ENCODE measurements at places on chromosomes 12 and 14.

DNA sequence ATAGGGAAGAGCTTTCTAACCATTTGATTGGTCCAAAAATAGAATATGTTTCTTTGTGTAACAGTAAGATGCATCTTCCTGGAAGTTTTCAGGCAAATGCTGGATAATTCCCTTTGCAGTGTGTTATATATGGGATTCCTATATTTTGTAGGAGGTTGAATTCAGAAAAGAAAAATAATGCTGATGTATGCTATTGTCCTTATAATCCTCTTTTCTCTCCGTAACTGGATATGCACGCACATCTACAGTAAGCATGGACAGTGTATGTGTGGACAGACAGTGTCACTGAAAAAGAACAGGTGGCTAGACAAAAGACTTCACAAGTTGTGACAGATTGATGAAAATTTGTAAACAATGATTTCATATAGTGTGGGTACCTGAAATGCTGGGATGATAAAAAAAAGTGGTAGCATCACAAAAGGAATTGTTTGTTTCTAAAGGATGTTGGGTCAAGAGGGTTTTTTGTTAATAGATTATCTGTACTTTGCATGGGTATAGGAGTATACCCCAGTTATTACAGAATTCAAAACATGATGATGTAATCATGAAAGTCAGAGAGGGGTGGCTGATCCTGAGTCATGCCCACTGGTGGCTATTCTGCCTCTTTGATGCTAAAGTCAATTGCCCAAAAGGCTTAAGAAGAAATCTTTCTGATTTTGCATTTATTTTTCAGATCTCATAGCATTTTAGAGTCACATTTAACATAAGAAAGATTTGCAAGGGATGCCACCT is 160.7 kb upstream of the TMTC1 start:
- no peak for DNase-seq

DNA sequence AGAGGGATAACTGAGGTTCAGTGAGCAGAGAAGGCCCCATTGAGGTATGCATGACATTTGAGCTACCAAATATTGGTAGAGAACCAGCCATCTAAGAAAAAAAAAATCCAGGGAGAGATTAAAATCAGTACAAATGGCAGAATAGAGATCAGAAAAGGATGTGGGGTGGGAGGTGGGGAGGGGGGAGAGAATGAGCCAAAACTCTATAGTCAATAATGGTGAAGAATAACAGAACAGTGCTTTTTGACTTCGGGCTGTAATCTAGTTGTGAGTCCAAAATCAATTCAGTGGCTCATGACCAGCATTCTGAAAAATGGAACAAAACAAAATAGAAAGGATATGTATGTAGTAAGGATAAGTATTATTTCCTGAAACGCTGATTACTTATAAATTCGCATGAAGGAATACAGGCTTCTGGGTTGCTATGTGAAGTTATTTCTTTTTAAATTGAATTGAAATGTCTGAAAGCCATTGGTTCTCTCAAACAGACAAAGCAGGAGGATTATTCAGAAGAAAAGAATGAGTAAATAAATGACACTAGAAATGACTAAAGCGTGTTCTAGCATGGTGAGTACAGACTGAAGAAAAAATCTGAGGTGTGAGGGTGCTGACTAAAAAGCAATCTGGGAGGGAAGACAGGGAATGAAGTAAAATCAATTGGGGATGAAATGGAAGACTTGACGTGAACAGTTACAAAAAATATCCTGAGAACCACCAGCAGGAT is 72.4 kb downstream of the ATP2B1 start:
- DNase-seq = peak; percentile 30

- peak; percentile 81 for DNase-seq
Observed at GRCh38 chr12:47811581-47812484, 7.9 kb downstream of the HDAC7 start.

DNA sequence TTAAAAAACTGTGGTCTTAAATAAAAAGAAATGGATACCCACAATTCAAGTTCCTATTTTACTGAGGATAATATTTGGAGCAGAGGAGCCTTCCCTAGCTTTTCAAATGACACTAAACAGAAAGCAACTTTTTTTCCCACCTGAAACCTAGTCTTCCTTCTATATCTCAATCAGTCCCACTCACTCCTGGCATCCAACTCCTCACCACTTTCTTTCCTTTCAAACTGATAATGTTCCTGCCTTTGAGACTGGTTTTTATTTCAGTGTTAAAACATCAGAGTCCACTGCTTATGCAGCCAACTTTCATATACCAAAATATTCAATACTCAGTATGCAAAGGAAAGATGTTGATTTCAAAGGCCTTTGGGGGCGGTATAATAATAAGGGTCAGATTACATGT is 225.6 kb downstream of the GXYLT1 start:
- DNase-seq = no peak

GRCh38 chr12:70242695-70243509 is at the start of gene CNOT2:
CNOT2 (plus strand) TSS chr12:70243433; CDS start chr12:70278227, 34,794 bp downstream.
- DNase-seq = peak; percentile 87

DNA sequence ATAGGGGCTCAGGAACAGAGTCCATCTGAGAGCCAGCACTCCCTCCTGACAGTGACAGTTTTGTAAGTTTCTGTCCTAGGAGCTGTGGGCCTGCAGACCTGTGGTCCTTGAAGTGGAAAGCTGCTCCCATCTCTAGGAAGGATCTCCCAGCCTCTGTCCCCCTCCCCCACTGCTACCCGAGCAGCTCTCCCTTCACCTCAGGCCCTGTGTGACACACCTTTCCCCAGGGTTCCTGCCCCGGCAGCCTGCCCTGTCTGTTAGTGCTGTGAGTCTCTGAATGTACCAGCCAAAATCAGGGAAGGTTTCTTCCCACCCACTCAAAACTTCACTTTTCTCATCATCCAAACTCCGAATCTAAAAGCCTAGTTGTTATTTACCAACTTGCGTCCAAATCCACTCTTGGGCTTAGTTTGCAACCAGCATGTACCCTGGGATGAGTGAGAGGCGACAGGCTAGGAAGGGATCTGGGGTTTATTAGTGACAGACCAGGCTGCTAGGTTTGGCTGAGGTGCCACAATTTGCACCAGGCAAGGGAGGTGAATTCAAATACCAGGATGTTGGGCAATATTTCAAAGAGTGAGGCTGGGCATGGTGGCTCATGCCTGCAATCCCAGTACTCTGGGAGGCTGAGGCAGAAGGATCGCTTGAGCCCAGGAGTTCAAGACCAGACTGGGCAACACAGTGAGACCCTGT is 39.9 kb downstream of the NINJ2 start:
- no peak for DNase-seq

DNA sequence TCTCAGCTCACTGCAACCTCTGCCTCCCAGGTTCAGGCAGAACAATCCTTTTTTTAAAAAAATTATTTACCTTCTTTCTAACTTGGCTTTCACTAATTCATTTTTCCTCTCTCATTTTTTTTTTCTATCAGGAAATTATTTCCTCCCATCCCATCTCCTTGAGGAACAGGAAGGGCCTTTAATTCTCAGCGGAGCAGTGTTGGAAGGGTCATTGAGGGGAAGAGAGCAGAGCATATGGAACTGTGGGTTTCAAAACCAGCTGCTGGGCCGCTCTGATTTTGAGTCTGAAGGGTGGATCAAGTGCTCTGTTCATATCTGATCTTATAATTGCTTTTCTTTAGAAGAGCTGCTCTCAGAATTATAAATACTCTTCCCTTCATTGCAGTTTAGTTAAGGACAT is 29.0 kb downstream of the NUBPL start:
- no peak for DNase-seq

DNA sequence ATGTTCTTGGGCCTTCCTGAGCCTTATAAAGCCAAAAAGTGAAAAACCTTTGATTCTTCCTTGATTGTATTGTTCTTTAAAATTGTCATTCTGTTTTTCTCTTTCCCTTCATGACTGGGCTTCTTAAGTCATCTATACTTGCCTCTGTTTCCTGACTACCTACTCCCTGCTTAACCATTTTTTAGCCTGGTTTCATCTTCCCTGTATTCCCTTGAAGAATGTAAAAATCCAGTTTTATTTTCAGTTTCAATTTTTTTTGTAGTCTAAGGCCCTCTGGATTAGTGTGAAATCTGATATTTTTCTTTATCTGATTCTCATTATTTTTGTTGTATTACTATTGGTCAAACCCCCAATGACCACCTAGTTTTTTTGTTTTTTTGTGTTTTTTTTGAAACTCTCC is 46.3 kb downstream of the APAF1 start:
- DNase-seq = no peak

- no peak for DNase-seq
Observed at GRCh38 chr14:102544046-102544746, 34.6 kb upstream of the ANKRD9 start.

GRCh38 chr12:3658327-3659163 is 94.4 kb downstream of the CRACR2A start:
- peak; percentile 36 for DNase-seq

GRCh38 chr12:49842519-49843352 is at the start of gene BCDIN3D:
BCDIN3D (minus strand) TSS chr12:49843106; CDS start chr12:49843087, 19 bp downstream.
- DNase-seq = peak; percentile 91

DNA sequence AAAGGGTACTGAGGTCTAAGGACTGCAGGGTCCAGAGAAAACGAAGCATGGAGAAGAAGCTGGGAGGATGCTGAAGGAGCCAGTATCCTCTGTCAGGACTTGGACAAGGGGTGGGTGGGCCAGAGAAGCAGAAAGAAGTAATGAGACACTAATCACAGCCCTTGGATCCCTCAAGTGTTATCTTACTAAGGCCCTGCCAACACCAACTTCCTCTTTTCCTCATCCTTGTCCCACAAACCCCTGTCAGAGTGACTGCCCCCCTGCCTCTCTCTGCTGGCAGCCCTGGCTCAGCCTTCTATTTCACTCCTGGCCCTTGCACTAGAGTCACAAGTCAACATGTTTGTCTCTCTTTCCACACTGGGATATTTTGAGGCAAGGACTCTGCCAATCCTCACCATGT is 3.8 kb upstream of the ASIC1 start:
- no peak for DNase-seq

- DNase-seq = peak; percentile 26
Observed at GRCh38 chr12:49518914-49519573, 19.8 kb upstream of the KCNH3 start.

- no peak for DNase-seq
Observed at GRCh38 chr12:113097716-113098440, 37.7 kb downstream of the RASAL1 start.

- DNase-seq = no peak
Observed at GRCh38 chr14:75461303-75461702, 33.5 kb downstream of the JDP2 start.

DNA sequence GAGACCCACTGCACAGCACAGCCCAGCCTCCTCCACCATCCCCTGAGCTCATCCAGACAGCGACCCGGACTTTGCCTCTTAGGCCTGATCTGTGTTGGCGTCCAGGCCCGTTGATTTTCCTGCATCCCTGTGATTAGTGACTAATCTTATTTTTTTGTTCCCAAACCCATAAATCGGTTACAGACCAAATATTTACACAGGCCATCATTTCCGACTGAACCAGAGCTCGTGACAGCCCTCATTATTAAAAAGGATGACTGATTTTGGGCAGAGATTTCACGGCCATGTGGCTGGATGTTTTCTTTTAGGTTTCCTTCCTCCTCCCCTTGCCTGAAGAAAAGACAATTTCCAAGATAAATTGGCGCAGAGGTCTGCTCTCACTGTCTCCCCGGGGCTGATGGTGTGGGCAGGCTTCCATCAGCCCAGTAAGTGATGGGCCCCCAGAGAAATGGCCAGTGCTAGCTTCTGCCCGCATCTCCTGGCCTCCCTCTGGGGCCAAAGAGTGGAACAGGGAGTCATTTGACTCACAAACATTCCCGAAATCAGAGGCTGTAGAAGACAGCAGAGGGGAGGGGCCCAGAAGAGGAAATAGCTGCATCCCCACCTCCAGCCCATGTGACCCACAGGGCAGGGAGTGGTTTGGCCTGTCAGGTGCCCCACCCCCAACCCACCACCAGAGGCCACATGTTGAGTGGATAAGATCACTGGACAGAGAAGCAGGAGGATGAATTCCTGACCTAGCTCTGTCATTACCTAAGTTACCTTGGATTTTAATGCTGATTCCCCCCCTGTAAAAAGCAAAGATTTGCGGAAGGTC is 283.5 kb downstream of the KSR2 start:
- peak; percentile 98 for DNase-seq

- no peak for DNase-seq
Observed at GRCh38 chr14:68935761-68936214, 43.3 kb downstream of the ACTN1 start.

GRCh38 chr12:71938728-71939385 is at the start of gene TPH2:
TPH2 (plus strand) TSS chr12:71938845; CDS start chr12:71938987, 142 bp downstream.
- DNase-seq = peak; percentile 71

DNA sequence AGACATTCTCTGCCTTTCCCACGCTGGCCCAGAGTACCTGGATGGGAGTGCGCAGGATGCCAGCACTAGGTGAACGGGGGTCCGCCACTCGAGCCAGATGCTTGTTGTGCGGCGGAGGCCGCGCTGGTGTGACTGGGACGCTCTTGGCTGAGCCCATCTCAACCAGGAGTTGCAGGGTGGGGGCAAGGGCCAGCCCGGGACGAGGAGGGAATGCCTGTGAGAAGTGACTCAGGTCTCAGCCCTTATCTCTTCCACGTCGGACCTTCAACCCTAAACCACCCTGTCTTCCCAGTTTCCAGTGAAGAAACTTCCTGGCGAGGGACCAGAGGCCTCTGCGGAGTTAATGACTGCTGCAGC is 312 bp downstream of the CDCA3 start:
- DNase-seq = no peak

GRCh38 chr12:95633732-95634465 is 82.6 kb upstream of the USP44 start:
- peak; percentile 35 for DNase-seq

DNA sequence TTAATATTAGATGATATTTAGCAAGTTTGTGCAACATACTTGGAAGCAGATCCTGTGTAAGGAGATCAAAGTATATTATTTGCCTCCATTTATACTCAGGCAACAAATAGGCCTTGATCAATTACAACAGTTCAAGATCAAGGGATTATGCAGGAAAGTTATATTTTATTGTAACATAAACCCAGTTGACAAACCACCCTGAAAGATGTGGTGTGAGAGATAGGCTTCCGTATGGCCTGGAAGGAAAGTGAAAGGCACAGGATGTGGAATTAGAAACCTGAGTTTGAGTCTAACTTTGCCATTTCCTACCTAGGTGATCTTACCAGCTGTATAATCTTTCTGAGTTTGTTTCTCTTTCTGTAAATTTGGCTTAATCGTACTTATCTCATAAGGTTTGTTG is 284.1 kb downstream of the BMP4 start:
- no peak for DNase-seq

- DNase-seq = no peak
Observed at GRCh38 chr14:89574420-89574819, 157.4 kb upstream of the FOXN3 start.

- no peak for DNase-seq
Observed at GRCh38 chr12:54227376-54227775, 38.6 kb upstream of the SMUG1 start.

DNA sequence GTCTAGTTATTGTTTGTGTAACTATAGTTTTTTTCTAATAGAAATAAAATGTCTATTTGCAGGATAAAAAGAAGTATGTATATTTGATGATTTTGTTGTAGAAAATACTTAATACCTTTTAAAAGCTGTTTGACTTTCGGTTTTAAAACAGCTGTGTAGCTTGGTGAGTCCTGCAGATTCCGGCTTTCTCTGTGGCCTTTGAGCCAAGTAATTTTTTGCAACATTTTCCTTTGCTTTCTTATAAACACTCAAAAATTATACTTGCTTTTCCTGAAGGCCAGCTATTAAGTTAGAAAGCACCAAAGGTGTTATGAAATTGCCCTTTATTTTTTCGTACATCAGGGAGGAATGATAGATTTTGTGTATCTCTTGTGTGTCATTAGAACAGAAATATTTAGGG is 63.6 kb downstream of the CRADD start:
- no peak for DNase-seq

Data from fibroblast of upper back skin (primary cell).